Hypothalamus (tissue), 51 donors: ENCODE measurements at places on chromosomes 12 and 14.

GRCh38 chr14:51727526-51727925 is 75.8 kb downstream of the FRMD6 start:
- DNase-seq, result no peak

DNA sequence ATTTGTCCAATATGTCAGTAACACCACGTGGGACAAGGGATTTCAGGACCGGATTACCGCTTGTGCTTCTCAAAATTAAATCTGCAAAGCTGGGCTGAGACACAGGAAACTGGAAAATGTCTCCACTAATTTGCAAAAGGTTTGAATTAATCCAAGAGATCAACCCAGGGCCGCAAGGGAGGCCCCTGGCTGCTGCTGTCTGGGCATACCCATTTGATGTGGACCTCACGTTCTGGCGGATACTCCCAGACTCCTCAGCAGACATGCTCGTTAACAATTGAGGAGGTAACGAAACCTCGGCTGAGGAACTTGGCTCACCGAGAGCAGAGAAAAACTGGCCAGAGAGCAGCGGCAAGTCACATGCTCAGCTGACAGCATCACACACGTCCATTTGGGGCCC is 180.6 kb downstream of the SLC15A4 start:
- DNase-seq, result no peak

DNA sequence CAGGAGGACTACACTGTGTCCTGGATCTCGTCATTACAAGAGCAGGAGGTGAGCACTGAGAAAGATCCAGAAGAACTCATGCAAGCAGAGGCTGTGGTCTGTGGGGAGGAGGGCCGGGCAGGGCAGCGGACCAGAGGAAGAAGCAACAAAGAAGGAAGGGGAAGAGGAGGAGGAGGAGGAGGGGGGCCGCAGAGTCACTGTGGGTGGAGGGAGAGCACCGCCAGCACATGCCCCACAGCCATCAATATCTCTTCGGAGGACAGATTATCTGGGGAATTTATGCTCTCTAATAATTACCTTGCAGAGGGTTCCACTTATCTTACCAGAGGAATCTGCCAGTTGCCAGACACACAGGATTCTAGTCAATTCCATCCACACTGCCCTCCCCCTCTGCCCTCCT is 105.6 kb downstream of the DPF3 start:
- no peak for DNase-seq

- DNase-seq, result no peak
Measured at GRCh38 chr14:65103150-65103760, 938 bp upstream of the MAX start.

- no peak for DNase-seq
Measured at GRCh38 chr12:106773286-106774004, 1.0 kb upstream of the RIC8B start.

- DNase-seq, result no peak
Measured at GRCh38 chr12:69007101-69007854, 74.3 kb upstream of the CPM start.
